NK-92 treated with Interleukin-12 subunit alpha and Interleukin-12 subunit beta, amount 100 ng/mL, for 24 hours (cell line): ENCODE measurements at places on chromosomes 5 and 9.

GRCh38 chr5:50702615-50703366 is 36.4 kb downstream of the PARP8 start:
- no peak for DNase-seq

DNA sequence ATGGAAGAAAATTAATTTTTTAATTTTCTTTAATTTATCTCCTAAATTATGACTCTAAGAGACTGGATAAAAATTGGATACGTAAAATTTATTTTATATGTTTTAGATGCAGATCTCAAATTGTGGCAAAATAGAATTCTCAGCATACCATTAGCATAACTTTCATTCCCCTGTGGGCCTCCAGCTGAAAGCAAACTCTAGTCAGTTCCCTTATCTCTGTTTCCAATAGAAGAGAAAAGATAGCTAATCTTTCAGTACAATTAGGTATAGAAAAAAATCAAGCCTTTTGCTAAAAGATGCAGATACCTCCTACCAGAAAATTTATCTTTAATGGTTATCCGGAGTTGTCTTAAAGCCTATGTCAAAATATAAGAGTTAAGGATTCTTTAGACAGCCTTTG is 1530.6 kb downstream of the EFNA5 start:
- no peak for DNase-seq

- DNase-seq: no peak
Measured at GRCh38 chr5:94544031-94544650, 74.3 kb downstream of the KIAA0825 start.

DNA sequence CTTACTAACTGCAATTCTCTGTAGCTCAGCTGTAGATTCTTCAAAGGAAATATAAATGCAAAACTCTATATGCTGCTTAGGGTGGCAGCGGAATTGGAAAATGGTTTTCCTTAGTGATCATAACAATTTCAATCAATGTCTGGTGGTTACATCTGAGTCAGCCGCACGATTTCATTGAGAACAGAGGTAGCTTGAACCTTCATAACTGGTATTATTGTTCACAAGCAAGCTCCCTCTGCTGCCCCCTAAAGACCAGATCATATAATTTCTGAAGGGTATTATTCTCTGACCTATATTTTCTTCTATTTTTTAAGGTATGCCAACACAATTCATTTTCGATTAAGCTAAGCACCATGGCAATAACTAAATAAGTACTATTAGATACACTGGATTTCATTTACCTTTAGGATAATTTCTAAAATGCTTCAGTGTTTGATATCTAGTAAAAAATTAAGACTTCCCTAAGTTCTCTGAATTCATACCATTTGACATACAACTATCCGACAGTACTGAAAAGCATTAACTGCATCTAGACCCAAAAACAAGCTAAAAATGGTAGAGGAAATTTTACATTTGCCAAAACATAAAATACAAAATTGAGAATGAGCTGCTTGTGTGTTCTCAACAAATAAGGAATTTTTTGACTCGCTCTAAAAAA is 181.1 kb upstream of the SPEF2 start:
- no peak for DNase-seq

DNA sequence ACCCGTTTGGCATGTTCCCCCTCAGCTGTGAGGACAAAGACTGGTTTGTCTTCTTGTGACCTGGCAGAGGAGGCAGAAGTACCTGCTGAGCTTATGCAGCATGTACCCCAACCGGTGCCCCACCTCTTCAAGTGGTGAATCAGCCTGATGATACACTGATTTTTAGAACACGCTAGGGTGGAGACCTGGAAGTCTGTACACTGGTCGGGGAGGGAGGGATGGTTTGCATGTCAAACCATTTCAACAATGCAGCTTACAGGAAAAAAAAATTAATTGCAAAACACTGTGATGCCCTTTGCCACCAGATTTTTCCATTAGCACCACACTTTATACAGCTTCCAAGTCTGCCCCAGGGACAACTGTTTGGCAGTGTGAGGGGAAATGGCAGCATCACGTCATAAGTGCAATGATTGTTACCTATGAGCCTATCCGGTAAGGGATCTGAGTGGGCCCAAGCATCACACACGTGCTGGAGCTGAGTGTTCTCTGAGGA is 155.1 kb upstream of the DMRT1 start:
- DNase-seq: no peak

DNA sequence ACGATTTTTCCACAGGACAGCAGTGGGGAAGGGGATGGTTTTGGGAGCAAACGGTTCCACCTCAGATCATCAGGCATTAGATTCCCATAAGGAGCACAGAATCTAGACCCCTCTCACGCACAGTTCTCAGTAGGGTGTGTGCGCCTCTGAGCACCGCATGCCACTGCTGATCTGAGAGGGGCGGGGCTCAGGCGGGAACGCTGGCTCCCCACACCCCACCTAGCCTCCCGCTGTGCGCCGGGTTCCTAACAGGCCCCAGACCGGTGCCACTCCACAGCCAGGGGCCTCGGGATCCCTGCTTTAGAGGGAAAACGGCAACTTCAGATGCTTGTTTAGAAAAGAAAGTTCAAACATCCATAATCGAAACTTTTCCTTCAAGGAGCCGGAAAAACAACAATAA is 20.4 kb downstream of the TERT start:
- DNase-seq: no peak

DNA sequence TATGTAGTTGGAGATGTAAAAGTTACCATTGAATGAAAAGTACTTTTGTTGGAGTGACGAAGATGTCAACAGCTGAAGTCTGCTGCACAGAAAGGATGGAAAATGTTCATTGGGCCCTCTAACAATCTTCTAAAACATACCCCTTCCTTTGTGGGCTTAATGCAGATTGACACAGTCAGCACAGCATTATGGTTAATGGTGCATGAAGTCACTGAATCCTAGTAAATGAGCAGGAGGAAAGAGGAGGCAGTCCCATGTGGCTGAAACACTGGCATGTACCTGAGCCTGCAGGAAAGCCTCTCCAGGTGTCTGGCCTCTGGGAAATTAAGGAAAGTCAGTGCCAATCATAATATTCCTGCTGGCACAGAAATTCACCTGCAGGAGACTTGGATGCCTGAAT is 153.8 kb downstream of the ARL15 start:
- no peak for DNase-seq
